Activated naive CD4-positive, alpha-beta T cell treated with anti-CD3 and anti-CD28 coated beads for 36 hours (primary cell): ENCODE measurements at places on chromosomes 7 and 10.

- DNase-seq: no peak
These were observed 125.3 kb upstream of the AMPH start for GRCh38 chr7:38756521-38756920.

DNA sequence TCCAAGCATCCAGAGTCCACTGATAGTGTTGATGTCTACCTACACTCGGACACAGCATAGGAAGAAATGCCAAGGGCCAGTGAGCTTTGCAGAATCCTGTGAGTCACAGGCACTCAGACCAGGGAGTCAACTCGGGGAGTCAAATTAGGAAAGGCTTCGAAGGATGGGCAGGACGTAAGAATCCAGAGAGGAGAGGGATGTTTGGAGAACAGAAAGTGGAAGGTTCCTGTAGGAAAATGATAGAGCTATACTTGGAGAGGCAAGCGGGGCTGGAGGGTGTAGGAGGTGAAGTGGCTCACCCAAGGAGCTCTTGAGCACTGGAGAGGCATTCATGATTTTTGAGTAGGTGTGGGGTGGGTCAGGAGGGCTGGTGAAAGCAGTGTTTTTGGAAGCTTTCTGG, 3.0 kb downstream of the ZYX start:
- no peak for DNase-seq

GRCh38 chr7:112001091-112001826, 204.9 kb downstream of the DOCK4 start:
- DNase-seq: no peak

GRCh38 chr10:11208908-11209829, 191.5 kb downstream of the CELF2 start:
- peak; percentile 75 for DNase-seq

GRCh38 chr7:65390588-65390987, 16.9 kb downstream of the ZNF92 start:
- DNase-seq: no peak

DNA sequence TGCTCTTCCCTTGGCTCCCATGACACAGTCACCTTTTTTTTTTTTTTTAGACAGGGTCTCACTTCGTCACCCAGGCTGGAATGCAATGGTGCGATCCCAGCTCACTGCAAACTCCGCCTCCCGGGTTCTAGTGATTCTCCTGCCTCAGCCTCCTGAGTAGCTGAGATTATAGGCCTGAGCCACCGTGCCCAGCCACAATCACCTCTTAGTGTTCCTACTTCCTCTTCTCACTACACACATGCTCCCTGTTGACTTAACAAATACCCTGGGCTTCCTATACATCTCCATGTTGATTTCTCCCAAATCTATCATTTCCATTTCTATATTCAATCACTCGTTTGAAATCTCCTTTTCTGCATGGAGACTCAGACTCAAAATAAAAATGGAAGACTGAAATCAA, 91.7 kb downstream of the CUBN start:
- DNase-seq: no peak

DNA sequence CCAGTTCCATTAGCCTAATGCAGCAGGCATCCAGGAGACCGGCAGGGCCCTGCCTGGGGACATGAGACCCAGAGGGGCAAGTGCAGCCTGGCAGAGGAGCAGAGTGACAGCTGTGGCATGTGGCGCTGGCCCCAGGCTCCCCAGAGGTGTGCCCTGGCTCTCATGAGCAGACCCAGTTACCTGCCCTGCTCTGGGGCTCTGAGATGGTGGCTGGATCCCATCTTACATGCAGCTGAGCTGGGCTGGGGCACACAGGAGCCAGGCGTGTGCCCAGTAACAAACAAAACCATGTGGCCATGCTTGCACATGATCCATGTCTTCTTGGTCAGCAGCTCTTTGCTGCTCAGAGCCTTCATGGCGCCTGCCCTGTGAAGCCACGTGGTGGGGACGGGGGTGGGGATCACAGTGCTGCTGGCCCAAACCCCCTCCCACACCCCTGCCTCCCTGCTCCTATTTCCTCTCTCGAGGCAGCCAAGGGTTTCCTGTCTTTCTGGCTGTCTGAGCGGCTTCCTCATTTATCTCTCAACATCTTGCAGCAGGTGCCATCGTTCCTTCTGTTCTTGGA, 40.3 kb upstream of the GTF2I start:
- peak; percentile 48 for DNase-seq
